ENCODE measurements at places on chromosomes 12 and 14.

- no peak for DNase-seq
These were observed 472.0 kb downstream of the TMTC2 start for GRCh38 chr12:83158613-83159207.

DNA sequence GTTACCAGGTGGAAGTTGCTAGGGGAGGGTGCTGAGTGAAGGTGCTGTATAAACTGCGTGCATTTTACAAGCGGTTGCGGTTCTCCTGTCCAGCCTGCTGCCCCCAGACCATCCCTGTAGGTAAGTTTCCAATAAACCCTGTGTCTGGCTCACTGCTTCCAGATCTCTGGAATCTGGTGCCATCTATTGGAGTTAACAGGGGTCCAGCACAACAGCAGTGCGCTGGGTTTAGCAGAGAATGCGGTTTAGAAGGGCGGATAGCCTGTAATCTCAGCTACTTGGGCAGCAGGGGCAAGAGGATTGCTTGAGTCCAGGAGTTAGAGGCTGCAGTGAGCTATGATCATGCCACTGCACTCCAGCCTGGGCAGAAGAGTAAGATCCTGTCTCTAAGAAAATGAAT is 4.9 kb downstream of the AACS start:
- DNase-seq = no peak

DNA sequence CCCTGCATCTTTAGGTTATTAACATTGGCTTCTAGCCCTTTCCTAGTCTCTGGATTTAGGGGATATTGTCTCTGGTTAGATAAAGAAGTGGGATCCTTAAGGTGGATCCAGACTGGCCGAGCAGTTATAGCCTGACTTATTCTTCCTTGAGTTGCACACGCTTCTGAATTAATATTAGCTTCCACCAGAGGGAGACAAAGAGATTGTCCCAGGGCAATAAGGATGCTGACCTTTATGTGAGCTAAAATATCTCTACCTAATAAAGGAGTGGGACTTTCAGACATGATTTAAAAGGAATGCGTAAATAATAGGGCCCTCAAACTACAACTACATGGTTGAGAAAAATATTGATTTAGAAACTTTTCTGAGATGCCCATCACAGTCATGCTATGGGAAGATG is 139.7 kb downstream of the SLCO1B3 start:
- DNase-seq = peak; percentile 13

DNA sequence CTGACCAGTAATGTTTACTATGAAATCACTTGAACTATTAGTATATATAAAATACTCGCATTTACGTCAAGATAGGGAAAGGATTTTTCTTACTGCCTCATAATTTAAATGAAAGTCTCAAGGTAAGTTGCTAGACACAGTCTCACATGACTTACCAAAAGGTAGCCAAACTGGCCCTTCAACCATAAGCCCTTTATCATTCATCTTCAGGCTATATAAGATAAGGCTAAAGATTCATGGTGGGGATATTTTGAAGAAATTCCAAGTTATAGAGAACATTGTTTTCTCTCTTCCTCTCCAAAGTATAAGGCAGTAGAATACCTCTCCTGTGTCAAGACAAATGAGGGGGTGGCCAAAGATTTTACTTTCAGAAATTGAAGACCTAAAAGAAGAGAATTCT is 23.4 kb downstream of the KIF21A start:
- DNase-seq = no peak

DNA sequence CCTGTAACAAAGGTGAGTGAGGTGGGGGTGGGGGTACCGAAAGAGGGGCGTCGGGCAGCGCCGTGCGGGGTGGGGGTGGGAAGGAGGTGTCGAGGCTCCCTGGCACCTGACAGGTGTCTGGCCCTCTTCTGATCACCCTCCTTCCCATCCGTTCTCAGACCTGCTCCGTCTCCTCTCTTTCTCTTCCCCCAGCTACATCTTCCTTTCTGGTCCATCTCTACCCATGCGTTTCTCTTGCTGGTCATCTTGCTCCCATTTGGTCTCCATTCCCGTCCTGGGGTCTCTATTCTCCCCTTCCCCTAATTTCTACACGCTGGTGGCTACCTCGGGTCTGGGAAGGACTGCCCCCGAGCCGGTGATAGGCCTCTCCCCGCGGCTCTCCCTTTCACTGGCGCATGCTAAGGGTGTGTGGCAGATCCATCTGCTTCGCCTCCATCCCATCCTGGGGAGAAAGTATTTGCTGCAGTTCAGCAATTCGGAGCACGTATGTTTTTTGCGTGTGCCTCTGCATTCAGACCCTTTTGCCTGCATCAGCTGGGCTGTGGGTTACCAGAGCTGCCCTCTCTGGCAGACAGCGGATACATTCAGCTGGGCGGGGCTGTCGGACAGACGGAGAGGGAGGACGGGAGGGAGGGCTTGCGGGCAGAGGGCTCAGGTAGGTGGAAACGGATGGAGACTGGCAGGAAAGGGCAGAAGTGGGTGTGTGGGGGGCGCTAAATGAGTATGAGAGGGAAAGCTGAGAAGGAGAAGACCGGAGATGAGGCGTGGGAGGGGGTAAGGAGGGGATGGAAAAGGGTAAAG is 730 bp downstream of the CLSTN3 start:
- DNase-seq = peak; percentile 77

DNA sequence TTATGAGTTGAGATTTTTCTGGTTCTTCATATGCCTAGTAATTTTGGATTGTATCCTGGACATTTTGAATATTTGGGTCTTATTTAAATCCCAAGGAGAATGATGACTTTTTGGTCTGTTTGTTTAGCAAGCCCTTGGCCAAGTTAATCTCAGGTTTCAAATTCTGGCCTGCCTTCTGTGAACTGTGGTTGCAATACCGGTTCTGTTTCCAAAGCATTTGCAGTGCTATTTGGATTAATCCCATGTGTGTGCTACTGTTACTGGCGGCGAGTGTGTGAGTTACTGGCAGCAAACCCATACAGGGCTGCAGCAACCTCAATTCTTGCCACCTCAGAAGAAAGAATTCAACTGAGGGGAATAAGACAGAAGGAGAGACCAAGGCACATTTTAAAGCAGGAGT is 51.1 kb downstream of the TMEM260 start:
- no peak for DNase-seq

- DNase-seq = peak; percentile 80
These were observed 71.3 kb downstream of the PHLDA1 start for GRCh38 chr12:75960086-75960910.

DNA sequence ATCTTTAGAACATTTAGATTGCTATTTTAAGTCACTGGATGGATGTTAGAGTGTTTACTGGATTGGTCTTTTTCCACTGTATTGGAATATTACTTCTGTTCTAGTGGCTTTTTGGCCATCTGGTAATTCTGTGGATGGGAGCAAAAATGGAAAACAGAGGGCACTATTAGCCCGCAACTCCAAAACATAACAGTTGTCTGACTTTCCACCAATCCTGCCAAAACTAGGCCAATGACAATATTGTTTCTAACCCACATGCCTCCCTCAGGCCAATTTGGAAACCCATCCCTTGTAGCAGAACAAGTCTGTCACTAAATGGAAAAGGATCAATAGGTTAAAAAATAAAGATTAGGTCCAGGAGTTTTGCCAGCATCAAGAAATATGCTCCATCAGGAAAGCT is 97.8 kb downstream of the ETNK1 start:
- DNase-seq = no peak

GRCh38 chr12:121392325-121392716 is 7.6 kb upstream of the RNF34 start:
- no peak for DNase-seq

DNA sequence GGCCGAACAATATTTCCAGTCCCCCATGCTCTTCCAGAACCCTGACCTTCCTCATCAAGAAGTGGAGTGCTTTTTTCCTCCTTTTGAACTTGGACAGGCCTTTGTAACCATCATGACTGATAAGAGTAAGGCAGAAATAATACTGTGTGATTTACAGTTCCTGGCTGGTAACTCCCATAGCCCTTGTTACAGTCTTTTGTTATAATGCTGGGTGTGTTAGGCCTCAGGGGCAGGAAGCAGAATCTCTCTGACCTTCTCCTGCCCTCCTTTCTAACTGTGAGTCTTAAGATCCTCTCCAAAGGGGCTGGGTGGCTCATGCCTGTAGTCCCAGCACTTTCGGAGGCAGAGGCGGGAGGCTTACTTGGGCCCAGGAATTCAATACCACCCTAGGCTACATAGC is 59.5 kb downstream of the BCAT1 start:
- no peak for DNase-seq

DNA sequence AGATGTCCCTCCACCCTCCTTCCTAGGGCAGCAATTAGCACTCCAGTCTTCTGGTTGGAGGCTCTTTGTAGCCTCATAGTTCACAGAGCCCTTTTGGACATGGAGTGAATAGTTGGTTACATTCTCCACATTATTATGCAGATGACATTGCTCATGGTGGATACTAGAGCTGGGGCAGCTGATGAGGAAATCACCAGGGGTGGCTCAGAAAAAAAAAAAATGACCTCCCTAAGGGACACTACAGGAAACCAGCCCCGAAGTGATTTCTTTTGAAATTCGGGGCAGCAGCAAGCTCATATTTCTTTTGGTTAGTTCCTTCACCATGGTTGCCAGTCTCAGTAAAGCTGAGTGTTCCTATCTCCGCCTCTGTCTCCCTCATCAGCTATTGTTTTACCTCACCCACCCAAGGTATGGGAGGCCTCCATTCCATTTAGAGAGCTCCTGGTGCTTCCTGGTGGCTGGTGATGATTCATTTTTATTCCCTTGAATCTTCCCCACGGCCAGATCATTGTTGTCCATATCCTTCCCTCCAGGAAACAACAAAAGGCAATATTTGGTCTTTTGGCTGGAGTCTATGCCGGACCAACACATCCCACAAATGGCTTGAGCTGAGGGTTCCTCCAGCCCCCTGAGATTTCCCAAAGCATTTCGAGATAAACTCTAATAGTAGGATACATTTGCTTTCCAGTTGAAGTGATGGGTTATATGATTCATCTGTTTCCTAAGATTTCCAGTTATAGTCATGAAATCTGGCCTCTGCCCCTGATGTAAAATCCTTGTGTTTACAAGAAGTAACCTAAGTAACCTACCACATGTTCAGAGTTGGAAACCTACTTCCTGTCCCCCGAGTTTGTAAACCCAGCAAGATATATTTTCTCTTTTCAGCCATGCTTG is 56.2 kb upstream of the NID2 start:
- DNase-seq = peak; percentile 75

GRCh38 chr12:105481392-105482300 is 151.2 kb downstream of the C12orf75 start:
- DNase-seq = no peak

DNA sequence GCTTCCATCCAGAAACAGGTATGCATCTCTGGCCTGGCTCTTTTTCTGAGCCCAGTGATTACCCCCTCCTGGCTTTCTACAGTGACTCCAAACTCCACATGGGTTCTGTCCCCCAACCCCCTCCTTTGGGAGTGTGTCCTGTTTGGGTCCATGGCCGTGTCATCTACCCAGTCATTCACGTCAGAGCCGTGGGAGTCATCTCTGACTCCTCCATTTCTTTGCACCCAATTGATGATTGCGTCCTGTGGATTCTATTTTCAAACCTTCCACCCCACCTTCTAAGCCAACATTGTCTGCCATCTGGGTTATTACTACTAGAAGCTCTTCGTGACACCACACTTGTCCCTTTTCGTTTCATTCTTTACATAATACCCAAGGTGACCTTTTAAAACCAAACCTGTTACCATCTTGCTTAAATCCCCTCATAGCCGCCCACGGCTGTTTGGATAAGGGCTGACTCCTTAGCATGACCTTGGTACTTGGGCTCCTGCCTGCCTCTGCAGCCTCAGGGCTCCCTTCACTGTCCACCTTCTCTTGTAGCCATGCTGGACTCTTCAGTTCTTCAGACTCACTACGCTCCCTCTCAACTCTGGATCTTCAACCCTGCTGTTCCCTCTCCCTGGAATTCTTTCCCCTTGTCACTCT is 38.1 kb upstream of the NT5DC3 start:
- DNase-seq = peak; percentile 22

- no peak for DNase-seq
These were observed 69.9 kb downstream of the SUDS3 start for GRCh38 chr12:118446247-118446646.

DNA sequence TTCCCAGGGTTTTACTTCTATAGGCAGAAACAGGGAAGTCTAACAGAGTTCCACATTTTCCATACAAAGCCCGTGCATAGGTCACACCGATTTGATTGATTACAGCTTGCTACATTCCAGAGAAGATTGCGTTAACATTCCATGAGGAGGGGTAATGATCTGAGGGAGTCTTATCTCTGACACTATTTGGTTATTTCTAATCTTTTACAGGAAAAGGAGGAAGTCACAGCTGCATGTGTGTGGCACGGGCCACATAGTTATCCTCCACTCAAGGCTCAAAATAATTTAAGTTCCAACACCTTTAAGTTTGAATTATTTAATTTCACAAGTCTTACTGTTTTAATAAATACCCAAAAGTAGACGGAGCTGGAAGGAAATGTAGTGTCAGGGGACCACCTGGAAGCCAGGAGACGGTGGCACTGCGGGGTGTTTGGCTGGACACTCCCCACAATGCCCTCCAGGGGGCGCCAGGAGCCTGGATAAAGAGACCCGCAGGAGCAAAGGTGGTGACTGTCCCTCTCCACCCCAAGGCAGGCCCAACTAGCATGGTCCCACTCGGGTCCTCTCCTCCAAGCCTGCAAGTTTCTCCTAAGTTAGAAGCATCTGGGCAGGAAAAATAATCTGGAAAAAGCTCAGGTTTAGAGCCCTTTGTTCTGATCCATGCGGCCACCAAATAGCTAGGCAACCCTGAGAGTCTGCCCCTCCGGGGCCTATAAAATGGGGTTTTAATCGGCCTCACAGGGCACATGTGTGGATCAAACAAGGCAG is 20.2 kb downstream of the KRT8 start:
- DNase-seq = peak; percentile 74

- DNase-seq = peak; percentile 75
These were observed 52.1 kb downstream of the DERA start for GRCh38 chr12:15963271-15963670.

GRCh38 chr12:128783129-128783574 is 40.6 kb downstream of the SLC15A4 start:
- DNase-seq = peak; percentile 58

DNA sequence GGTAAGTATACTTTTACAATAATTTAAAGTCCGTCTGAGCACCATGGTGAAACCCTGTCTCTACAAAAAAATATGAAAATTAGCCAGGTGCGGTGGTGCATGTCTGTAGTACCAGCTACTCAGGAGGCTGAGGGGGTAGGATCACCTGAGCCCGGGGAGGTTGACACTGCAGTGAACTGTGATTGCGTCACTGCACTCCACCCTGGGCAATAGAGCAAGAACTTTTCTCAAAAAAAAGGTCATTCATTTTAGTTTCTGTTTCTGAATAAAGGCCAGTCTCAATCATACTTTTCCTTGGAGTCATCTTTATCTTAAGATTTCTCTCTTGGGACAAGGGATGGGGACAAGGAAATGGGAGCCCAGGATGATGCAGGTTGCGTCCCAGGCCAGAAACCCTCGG is 12.9 kb downstream of the ANKRD13A start:
- peak; percentile 85 for DNase-seq
